ENCODE measurements at places on chromosomes 1 and 21. TPM values are rescaled to one million over a fixed set of nuclear protein-coding genes. Genes with fewer than 3 reads are reported as not detected.

DNA sequence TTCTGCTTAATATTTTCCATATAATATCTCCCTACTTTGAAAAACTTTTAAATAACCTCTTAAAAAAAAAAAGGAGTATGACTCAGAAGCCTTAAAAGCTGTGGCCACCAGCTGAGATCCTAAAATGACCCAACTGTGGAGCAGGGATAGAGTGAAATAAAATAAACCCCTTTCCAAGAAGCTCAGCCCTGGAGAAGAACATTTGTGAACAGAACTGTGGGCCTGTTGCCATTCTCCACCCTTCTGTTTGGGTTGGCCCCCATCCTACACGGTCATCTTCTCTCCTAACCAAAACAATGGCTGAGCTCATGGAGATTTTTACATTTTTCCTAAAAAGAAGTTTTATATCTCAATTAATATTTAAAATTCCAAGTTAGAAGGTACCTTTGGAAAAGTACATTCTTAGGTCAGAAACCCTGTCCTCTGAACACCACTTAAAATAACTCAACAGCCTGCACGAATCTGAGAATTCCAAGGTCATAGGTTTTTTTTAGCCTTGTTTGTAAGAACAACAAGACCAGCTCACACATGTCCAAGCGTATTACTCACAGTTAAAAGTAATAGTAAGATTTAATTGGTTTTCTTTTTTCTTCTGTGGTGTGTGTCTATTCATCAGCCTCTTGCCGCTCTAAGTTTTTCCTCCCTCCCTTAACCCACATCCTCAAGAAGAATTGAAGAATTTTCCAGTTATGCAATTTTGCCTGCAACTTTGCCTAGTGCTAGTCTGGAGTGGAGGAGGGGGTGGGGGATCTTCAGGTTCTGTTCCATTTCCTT is 107.7 kb upstream of the ERRFI1 start:
- DNase-seq: peak; percentile 64
- H3K4me1 ChIP-seq: peaks cover 57% of the 10 kb centered on the region
- peak overlapping the region; percentile 11 for H3K4me3 ChIP-seq
- peak overlapping the region; percentile 63 for H3K27ac ChIP-seq
- H3K27me3 ChIP-seq: no peaks in the 10 kb centered on the region

GRCh38 chr1:184567637-184568036 is 180.8 kb downstream of the C1orf21 start:
- DNase-seq: peak; percentile 10
- H3K4me3 ChIP-seq: no peak overlapping the region
- no peaks in the 10 kb centered on the region for H3K27me3 ChIP-seq
- H3K27ac ChIP-seq: no peak overlapping the region
- peaks cover 7% of the 10 kb centered on the region for H3K4me1 ChIP-seq

GRCh38 chr1:230867101-230867902 is 1.0 kb downstream of the C1orf198 start:
- peak overlapping the region; percentile 27 for H3K27ac ChIP-seq
- peaks cover 43% of the 10 kb centered on the region for H3K4me1 ChIP-seq
- H3K4me3 ChIP-seq: peak overlapping the region; percentile 97
- no peaks in the 10 kb centered on the region for H3K27me3 ChIP-seq
- no peak for DNase-seq
- H3K36me3 ChIP-seq: peaks cover 21% of the 10 kb centered on the region

DNA sequence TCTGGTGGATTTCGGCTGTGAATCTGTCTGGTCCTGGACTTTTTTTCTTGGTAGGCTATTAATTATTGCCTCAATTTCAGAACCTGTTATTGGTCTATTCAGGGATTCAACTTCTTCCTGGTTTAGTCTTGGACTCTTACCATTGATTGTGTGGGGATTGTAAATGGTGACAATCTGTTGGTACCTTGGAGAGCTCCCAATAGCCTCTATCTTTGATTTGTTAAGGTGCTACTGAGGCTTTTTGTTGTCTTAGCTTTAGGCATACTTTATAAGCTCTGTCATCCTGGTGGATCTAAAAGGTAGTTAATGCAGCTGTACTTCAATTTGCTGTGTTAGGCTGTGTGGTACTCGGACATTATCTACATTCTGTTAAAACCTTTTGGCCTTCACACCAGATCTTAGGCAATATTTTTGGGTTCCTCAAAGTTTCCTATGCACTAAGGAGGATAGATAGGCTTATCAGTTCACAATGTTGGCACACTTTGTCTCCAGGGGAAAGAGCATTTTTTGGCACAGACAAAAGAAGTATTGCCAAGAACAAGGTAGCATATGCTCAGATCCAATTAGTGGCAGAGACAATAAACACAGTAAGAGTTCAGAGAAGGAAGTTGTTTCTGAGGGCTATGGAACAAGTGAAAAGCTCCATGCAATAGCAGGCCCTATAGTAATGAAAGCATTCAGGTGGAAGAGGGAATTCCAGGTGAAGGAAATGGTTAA is 230.4 kb downstream of the PDE4B start:
- H3K27ac ChIP-seq: no peak overlapping the region
- H3K36me3 ChIP-seq: no peaks in the 10 kb centered on the region
- DNase-seq: no peak
- H3K27me3 ChIP-seq: no peaks in the 10 kb centered on the region
- no peak overlapping the region for H3K4me3 ChIP-seq

DNA sequence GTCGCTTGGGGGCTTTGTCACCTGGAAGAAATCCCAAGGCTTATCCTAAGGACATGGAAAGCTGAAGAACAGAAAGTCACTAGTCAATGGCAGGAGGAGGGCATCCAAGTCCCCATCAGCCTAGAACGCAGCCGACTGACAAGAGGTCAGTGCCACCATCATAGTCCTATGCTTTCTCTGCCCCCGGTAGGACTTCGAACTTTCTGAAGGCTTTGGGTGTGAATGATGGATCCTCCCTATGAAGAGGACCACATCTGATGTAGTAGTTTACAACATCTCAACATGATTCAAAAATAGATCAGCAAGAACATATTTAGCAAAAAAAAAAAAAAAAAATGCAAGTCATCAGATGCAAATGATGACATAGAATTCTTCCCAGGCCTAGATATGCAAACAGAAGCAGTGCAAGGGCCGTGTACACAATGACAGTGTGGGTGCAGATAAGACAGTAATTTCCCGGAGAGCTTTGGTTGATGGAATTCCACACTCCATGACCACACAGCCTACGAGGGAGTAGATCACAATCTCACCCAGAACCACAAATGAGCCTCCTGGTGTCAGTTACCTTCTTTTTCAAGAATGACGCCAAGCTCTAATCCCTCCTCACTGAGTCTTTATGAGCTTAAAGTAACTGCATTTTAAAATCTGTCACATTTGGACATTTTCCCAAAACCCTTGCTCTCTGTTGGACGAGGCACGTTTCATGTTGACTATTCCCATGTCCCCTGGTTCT is 88.2 kb downstream of the PSMG1 start:
- peak; percentile 34 for DNase-seq
- peak overlapping the region; percentile 8 for H3K27ac ChIP-seq
- peaks cover 13% of the 10 kb centered on the region for H3K4me1 ChIP-seq
- H3K4me3 ChIP-seq: no peak overlapping the region
- no peaks in the 10 kb centered on the region for H3K27me3 ChIP-seq

DNA sequence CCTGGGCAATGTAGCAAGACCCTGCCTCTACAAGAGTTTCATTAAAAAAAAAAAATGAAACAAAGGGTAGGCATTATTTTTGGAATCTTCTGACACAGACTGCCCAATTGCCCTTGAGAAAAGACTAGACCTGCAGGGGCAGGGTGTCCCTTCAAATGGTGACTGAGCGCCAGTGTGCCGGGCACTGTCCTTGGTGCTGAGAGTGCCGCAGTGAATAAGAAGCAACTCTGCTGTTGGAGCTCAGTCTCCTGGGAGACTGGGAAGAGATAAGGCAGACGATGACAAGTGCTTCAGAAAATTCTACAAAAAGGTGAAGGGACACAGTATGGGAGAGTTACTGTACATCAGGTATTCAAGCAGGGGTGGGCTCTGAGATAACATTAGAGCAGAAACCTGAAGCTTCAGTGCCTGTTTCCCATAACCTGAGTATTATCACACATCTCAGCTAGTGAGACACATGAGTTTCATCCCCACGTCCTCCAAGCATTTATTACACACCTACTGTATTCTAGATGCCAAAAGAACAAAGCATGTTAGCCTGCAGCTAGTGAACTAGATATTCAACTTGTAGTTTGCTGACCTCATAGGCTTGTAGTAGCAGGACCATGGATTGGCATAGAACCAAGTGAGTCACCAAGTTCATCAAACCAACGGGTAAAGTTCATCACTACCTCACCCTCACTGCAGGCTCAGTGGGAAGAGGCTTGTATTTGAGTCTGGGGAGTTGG is 18.4 kb upstream of the RPL11 start:
- no peaks in the 10 kb centered on the region for H3K36me3 ChIP-seq
- DNase-seq: no peak
- H3K4me1 ChIP-seq: no peaks in the 10 kb centered on the region
- H3K4me3 ChIP-seq: no peak overlapping the region
- H3K27ac ChIP-seq: no peak overlapping the region
- H3K27me3 ChIP-seq: peaks cover 4% of the 10 kb centered on the region

DNA sequence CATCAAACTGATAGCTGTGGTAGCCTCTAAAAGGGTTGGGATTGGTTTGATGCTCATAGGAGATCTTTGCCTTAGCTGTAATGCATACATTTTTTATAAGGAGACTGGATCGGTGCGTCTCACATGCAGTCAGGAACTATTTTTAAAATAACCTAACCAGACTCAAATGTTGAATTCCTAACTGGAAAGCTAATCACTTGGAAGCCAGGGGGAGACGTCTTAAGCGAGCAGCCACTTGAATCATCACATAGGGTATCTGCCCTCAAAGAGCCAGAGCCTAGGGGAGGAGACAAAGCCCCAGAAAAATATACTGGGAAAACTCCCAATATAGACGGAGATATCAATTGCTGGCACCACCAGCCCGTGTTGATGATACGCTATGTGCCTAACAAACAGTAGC is 61.7 kb upstream of the PUM1 start:
- H3K27me3 ChIP-seq: no peaks in the 10 kb centered on the region
- no peak for DNase-seq
- no peaks in the 10 kb centered on the region for H3K4me1 ChIP-seq
- H3K36me3 ChIP-seq: no peaks in the 10 kb centered on the region

ENSA gene
- total RNA-seq: 121 TPM

GRCh38 chr1:44323947-44324346 is 31.1 kb downstream of the ERI3 start:
- no peak overlapping the region for H3K27ac ChIP-seq
- peaks cover 7% of the 10 kb centered on the region for H3K36me3 ChIP-seq
- H3K27me3 ChIP-seq: no peaks in the 10 kb centered on the region

TMEM200B gene
- not detected for total RNA-seq

DNA sequence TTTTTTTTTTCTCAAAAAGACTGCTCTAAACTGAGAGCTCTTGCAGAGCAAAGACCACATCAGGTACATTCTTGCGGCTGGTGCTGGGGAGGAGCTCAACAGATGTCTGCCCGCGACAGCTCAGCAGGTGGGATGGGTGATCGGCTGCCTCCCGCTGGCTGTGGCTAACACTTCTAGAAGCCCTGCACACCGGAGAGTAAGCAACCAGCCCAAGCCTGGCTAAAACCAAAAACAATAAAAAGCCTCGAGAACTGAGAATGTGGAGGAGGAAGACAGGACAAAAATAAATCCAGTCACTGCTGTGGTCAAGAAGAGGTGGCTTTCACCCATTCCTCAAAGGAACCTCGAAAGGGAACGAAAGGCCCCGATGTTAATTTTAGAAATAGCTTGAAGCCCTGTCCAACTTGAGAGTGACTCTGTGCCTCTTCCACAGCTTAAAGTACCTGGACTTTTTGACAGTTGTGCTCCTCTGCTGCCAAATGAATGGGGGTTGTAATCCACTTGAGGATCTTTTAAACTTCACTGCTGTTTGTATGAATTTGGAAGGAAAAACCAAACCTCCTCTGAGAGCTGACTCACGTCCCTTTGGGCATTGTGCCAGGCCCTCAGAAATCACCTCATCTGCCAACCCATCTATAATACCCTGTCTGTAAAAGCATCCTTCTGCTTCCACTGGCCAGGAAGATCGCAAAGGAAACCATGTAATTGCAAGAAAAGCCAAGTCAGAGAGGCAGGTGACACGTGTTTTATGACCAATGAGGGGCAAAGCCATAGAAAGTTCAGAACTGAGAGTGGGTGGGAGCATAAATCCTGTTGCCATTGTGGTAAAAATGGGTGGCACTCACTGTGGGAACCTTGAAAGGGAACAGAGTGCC is 78.6 kb downstream of the KCNN3 start:
- H3K36me3 ChIP-seq: no peaks in the 10 kb centered on the region
- H3K4me1 ChIP-seq: peaks cover 4% of the 10 kb centered on the region
- no peak for DNase-seq
- H3K27ac ChIP-seq: no peak overlapping the region

DNA sequence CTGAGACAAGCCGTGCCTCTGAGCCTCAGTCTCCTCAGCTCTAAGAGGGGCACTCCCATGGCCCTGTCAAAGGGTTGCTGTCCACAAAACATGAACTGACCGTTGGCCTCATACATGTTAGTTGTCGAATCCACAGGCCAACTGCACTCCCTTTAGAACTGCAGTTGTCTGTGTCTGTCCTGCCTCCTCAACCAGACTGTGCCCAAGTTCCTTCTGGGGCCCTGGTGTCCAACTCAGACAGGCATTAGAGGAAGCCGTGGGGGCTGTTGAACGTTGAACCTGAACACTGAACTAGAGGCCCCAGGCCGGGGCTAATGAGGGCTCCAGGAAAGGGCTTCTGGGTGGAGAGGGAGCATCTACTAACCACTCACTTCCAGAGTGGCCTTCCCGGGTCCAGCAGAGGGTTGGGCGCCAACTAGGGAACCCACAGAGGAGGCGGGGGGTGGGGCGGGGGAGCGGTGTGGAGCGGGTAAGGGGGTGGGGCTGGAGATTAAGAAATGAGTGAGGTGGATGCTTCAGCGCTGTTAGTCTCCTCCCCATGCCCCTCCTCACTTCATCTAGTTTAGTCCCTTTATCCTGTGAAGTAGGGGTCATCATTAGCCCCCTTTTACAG is at the start of gene RAB42:
TSS of gene RAB42 (plus strand) at position 558 of the 613 bp plus-strand sequence. CDS start 247 bp downstream, outside the sequence.
- peaks cover 11% of the 10 kb centered on the region for H3K4me1 ChIP-seq
- peak within 1 kb of the TSS; percentile 56 for H3K4me3 ChIP-seq
- H3K27me3 ChIP-seq: no peaks in the 10 kb centered on the region
- H3K36me3 ChIP-seq: no peaks in the 10 kb centered on the region
- DNase-seq: peak; percentile 19
